ENCODE measurements at places on chromosomes 3 and 15.

DNA sequence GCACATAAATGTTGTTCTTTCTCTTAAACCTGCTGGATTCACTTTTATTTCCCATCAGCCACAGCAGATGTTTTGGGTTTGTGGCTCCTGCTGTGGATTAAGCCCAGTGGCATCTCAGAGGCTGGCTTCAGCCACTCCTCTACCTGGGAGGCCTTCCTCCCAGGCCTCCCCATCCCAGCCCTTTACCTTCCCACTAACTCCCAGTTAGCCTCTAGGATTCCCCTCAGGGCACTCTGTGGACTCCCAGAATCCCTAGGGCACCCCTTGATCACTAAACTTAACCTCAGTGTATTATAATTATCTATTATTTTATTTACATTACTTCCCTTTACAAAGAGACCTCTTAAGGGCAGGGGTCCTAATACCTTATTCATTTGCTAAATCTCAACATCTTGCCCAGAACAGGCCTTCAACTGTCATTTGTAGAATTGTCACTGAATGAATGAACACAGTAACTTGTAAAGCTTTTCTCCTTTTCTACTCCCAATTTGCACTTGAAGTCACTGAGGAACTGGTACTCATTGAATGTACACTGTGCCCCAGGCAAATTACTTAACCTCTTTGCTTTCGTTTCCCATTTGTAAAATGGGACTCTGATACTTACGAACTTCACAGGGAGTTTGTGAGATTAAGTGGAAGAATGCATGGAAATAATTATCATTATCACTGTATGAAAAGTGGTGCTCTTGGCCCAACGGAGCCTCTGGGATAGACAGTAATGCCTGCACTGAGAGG, 8.3 kb downstream of the CCDC13 start:
- H3K4me3 ChIP-seq: no peak overlapping the region
- H3K27ac ChIP-seq: no peak overlapping the region
- no peaks in the 10 kb centered on the region for H3K27me3 ChIP-seq

GRCh38 chr3:176789947-176790346, 407.3 kb downstream of the TBL1XR1 start:
- H3K4me3 ChIP-seq: no peak overlapping the region
- DNase-seq: no peak
- H3K27me3 ChIP-seq: no peaks in the 10 kb centered on the region
- H3K4me1 ChIP-seq: peaks cover 15% of the 10 kb centered on the region

DNA sequence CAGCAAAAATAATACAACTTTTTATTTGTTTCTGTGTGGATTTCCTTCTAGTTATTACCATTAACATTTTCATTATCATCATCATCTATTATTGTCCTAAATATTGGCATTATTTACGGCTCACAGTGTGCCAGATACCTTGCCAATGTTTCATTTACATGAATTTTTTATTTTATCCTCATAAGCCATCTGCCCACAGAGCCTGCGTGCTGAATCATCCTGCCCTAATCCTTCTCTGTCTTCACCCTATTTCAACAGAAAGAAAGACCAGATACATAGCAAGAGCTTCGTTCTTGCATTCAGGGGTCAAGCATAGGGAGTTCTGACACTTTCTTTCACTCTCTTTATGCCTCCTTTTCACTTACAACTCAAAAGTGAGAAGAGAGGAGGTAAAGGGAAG, 82.0 kb downstream of the KCNMB2 start:
- H3K4me1 ChIP-seq: no peaks in the 10 kb centered on the region
- no peaks in the 10 kb centered on the region for H3K27me3 ChIP-seq
- peak overlapping the region; percentile 50 for H3K27ac ChIP-seq
- H3K4me3 ChIP-seq: peak overlapping the region; percentile 11
- no peak for DNase-seq

- DNase-seq: no peak
- H3K36me3 ChIP-seq: no peaks in the 10 kb centered on the region
- H3K4me3 ChIP-seq: no peak overlapping the region
- no peak overlapping the region for H3K27ac ChIP-seq
Observed at GRCh38 chr3:63387568-63387967, 109.5 kb downstream of the SYNPR start.

GRCh38 chr3:150264561-150265279, 143.4 kb upstream of the TSC22D2 start:
- no peak for DNase-seq
- no peak overlapping the region for H3K4me3 ChIP-seq
- no peaks in the 10 kb centered on the region for H3K4me1 ChIP-seq

- no peaks in the 10 kb centered on the region for H3K27me3 ChIP-seq
- DNase-seq: no peak
- H3K36me3 ChIP-seq: no peaks in the 10 kb centered on the region
- no peak overlapping the region for H3K4me3 ChIP-seq
- H3K27ac ChIP-seq: no peak overlapping the region
- no peaks in the 10 kb centered on the region for H3K4me1 ChIP-seq
Observed at GRCh38 chr3:98917608-98918007, 16.1 kb upstream of the DCBLD2 start.

DNA sequence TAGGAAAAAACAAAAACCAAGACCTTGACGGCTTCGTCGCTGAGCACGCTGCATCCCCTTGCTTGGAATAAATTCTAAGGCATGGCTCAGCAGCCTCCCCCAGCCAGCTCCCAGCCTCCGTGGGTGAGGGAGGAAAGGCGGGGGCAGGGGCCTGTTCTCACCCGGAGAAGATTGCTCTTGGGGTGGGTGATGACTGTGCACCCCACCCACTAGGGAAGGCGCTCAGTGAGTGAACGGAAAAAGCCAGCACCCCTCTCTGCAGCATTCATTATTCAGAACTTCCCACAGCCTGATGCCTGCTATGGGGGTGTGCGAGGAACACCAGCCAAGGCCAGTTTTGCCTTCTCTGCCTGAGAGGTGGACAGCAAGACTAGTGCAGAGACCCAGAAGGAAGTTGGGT, 19.3 kb upstream of the NTRK3 start:
- no peaks in the 10 kb centered on the region for H3K27me3 ChIP-seq
- DNase-seq: no peak
- H3K27ac ChIP-seq: no peak overlapping the region

- H3K4me1 ChIP-seq: no peaks in the 10 kb centered on the region
- DNase-seq: no peak
- H3K36me3 ChIP-seq: no peaks in the 10 kb centered on the region
- no peaks in the 10 kb centered on the region for H3K27me3 ChIP-seq
- no peak overlapping the region for H3K4me3 ChIP-seq
Observed at GRCh38 chr15:27065151-27065550, 94.2 kb downstream of the GABRG3 start.

- H3K4me1 ChIP-seq: peaks cover 15% of the 10 kb centered on the region
- no peak overlapping the region for H3K4me3 ChIP-seq
- no peak overlapping the region for H3K27ac ChIP-seq
- no peaks in the 10 kb centered on the region for H3K27me3 ChIP-seq
Observed at GRCh38 chr15:63030101-63030551, 12.4 kb upstream of the TPM1 start.

DNA sequence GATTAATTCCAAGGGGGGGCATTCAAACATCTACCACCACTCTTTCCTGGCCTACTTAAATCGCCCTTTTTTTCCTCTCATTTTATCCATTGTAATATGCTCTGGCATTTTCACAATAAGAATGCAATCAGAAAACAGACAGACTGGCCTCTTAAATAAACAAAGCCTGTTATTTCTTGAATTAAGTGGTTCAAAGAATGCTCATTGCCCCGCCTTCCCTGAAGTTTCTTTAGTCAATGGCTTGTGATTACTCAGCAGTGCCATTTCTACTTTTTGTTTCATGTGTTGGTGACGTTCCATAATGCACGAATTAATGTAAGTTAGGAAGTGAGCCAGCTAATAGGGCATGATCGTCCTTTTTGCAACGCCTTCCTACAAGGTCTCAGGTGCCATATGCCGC, 68.0 kb downstream of the FBN1 start:
- no peak overlapping the region for H3K27ac ChIP-seq
- H3K36me3 ChIP-seq: no peaks in the 10 kb centered on the region
- H3K4me3 ChIP-seq: no peak overlapping the region

DNA sequence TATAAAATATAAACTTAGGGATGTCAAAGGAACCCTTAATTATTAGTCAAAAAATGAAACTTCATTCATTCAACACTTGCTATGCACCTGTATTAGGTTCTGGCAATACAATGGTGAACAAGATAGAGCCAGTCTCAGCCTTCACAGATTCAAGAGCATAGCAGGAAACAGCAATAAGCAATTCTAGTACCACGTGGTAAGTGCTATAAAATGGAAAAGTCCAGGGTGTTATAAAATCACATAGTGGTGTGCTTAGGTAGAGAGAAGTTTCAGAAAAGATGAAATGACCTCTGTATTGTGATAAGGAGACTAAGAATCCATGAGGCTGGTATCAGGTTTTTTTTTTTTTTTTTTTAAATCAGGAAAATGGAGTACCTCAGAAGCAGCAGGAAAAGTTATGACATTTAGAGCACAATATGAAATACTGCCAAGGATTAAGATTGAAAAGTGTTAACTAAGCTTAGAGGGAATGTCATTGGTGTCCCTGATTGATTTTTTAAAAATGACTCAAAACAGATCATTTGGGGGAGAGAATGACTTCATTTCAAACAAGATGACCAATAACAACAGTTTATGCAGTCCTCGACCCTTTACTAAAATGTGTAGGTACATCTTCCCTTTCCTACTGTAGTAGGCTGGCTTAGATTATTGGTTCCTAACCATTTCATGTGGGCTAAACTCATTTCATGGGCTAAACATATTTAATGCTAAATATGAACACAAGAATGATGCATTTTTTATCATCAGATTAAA, 5.0 kb downstream of the TOMM70 start:
- no peaks in the 10 kb centered on the region for H3K27me3 ChIP-seq
- DNase-seq: no peak
- no peak overlapping the region for H3K27ac ChIP-seq
- H3K36me3 ChIP-seq: no peaks in the 10 kb centered on the region
- peaks cover 39% of the 10 kb centered on the region for H3K4me1 ChIP-seq

GRCh38 chr3:111571907-111572460, 23.2 kb downstream of the ZBED2 start:
- H3K36me3 ChIP-seq: no peaks in the 10 kb centered on the region
- no peaks in the 10 kb centered on the region for H3K27me3 ChIP-seq
- DNase-seq: no peak
- H3K27ac ChIP-seq: no peak overlapping the region
- H3K4me3 ChIP-seq: no peak overlapping the region

GRCh38 chr15:67723294-67724024, 101.8 kb upstream of the SKOR1 start:
- no peaks in the 10 kb centered on the region for H3K4me1 ChIP-seq
- H3K36me3 ChIP-seq: no peaks in the 10 kb centered on the region
- no peak overlapping the region for H3K4me3 ChIP-seq

DNA sequence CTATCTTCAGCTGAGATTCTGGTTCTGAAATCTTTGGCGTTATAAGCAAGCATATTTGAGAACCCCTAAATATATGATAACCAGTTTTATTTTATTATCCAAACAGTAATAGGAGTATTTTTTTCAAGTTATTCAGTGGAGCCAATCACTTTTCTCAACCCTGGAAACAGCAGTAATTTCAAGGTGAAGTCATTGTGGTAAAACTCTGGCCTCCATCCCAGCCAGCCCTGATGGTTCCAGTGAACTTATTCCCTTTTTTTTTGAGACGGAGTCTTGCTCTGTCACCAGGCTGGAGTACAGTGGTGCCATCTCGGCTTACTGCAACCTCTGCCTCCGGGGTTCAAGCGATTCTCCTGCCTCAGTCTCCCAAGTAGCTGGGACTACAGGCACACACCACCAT, 545.4 kb upstream of the IL12A start:
- H3K27me3 ChIP-seq: no peaks in the 10 kb centered on the region
- no peak for DNase-seq
- H3K36me3 ChIP-seq: no peaks in the 10 kb centered on the region
- no peak overlapping the region for H3K4me3 ChIP-seq
- no peaks in the 10 kb centered on the region for H3K4me1 ChIP-seq

DNA sequence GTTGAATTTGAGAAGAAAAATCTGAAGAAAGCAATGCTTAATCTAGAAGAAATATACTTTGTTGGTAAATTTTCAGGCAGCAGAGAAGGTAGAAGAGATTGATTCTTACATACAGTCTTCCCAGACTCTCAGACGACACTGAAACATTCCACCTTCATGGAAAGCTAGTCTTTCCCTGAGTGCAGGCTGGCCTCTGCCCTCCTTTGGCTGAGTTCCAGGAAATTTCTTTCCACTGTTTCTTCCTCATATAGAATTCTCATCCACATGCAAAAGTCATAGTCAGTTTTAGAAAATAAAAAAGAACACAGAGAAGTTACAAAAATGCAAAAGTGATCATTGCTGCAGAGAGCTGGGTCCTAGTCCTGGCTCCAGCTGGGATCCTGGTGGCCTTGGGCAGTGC, 142.5 kb upstream of the PRR23C start:
- no peak overlapping the region for H3K4me3 ChIP-seq
- H3K27me3 ChIP-seq: no peaks in the 10 kb centered on the region
- no peak overlapping the region for H3K27ac ChIP-seq
- H3K36me3 ChIP-seq: no peaks in the 10 kb centered on the region

DNA sequence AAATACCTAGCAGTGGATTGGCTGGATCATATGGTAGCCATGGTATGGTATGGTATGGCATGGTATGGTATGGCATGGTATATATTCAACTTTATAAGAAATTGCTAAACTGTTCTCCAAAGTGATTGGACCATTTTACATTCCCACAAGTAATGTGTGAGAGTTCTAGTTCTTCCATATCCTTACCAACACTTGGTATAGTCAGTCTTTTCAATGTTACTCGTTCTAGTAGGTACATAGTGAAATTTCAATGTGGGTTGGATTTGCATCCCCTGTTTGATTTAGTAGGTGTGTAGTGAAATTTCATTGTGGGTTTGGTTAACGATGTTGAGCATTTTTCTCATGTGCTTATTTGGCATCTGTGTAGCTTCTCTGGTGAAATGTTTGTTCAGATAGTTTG, 154.3 kb downstream of the ITPR1 start:
- H3K27me3 ChIP-seq: no peaks in the 10 kb centered on the region
- DNase-seq: no peak
- H3K27ac ChIP-seq: no peak overlapping the region
- peaks cover 42% of the 10 kb centered on the region for H3K4me1 ChIP-seq

DNA sequence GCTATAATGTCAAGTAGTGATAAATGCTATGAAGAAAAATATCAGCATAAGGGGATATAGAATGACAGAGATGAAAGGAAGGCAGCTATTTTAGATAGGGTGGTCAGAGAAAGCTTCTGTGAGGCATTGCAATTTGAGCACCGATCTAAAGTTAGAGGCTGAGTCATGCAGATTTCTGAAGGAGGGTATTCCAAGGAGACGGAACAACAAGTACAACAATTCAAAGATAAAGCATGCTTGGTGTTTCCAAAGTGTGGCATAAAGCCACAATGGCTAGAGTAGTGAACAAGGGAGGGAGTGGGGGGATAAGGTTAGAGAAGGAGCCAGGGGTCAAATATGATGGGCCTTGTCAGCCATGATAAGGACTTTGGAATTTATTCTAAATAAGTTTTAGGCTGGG, 71.9 kb downstream of the PFN2 start:
- H3K36me3 ChIP-seq: peaks cover 11% of the 10 kb centered on the region
- no peaks in the 10 kb centered on the region for H3K27me3 ChIP-seq
- H3K4me3 ChIP-seq: no peak overlapping the region

GRCh38 chr3:194471863-194472262, 14.9 kb downstream of the ATP13A3 start:
- no peak for DNase-seq
- H3K27ac ChIP-seq: no peak overlapping the region
- no peaks in the 10 kb centered on the region for H3K36me3 ChIP-seq
- peaks cover 46% of the 10 kb centered on the region for H3K4me1 ChIP-seq
- no peak overlapping the region for H3K4me3 ChIP-seq

GRCh38 chr3:179666030-179666429, 13.2 kb downstream of the USP13 start:
- H3K27ac ChIP-seq: no peak overlapping the region
- H3K27me3 ChIP-seq: no peaks in the 10 kb centered on the region
- DNase-seq: no peak
- no peaks in the 10 kb centered on the region for H3K36me3 ChIP-seq
- peaks cover 30% of the 10 kb centered on the region for H3K4me1 ChIP-seq
- no peak overlapping the region for H3K4me3 ChIP-seq

GRCh38 chr3:164390046-164390445, 688.2 kb downstream of the SI start:
- H3K4me1 ChIP-seq: no peaks in the 10 kb centered on the region
- no peaks in the 10 kb centered on the region for H3K36me3 ChIP-seq
- DNase-seq: no peak
- H3K27me3 ChIP-seq: no peaks in the 10 kb centered on the region

Data from esophagus muscularis mucosa (tissue), 4 donors.